Keratinocyte (primary cell): ENCODE measurements at places on chromosomes 5 and 9.
A peak's percentile ranks its signal among the peaks of the same experiment; 100 is the strongest.

DNA sequence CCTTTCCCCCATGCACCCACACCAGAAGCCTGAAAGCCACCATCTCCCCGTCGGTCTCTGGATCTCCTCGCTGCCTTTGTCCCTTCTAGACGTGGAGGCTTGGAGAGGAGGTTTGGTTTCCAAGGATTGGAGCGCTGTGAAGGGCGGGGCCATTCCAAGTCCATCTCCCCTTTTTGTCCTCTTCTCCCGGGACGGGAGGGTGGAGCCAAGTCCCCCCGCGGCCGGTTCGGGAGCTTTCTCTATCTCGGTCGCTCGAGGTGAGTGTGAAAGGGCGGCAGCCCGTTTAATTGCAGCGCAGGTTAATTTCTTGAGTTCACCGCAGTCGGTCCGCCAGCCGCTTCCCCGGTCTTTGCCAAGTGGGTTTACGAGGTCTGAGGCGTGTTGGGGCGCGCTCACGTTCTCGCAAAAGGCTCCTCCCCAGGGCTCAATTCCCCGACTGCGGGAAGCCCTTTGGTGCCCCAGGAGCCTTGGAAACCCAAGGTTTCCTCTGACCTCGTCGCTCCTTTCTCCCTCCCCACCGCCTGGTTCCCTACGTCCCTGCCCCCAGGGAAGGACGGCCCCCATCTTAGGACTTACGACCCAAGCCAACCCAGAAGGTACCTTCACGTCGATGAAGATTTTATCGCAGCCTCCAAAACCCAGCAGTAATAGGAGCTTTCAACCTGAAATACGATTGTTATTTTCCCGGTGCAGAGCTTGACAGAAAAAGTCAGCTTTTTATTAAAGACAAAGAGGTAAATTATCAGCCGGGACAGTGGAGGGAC, 2.8 kb upstream of the ZNF462 start:
- H3K27me3 ChIP-seq: no peaks in the 10 kb centered on the region
- no peaks in the 10 kb centered on the region for H3K36me3 ChIP-seq
- peak overlapping the region; percentile 86 for H3K4me3 ChIP-seq
- H3K4me1 ChIP-seq: peaks cover 14% of the 10 kb centered on the region

DNA sequence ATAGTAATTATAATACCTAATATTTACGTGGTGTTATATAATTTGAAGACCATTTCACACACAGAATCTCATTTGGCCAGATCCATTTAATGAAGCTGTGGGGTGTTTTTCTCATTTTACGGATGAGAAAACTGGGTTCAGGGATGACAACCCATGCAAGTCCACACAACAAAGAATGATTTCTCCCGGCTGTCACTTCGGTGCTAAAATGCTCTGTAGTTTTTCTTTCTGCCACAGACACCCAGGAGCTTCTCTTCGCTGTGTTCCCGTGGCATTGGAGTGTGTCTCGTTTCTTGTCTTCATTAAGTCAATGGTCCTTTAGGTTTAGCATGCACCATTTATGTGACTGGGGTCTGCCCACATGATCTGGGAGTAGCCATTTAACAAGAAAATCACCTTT, 308.5 kb downstream of the ENC1 start:
- H3K27ac ChIP-seq: no peak overlapping the region
- DNase-seq: no peak
- no peak overlapping the region for H3K4me3 ChIP-seq
- H3K36me3 ChIP-seq: no peaks in the 10 kb centered on the region

DNA sequence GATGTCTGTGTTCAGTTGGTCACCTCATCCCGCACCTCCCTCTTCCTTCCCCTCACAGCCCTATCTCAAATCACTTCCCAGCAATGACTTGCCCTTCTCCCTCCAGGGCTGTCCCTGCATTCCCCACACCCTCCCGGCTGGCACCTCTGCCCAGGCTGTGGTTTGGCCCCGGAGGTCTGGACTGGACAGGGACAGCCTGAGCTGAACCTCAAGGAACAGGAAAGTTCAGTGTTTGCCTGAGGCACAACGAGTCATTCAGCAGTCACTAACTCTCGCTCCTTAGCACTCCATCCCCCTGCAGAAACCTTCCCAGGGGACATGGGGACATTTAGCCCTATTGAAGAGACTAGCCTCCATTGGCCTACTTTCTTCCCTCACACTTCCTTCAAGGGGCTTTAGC, 58.3 kb upstream of the MAP3K1 start:
- H3K27me3 ChIP-seq: no peaks in the 10 kb centered on the region
- no peak overlapping the region for H3K27ac ChIP-seq
- peaks cover 4% of the 10 kb centered on the region for H3K4me1 ChIP-seq
- H3K36me3 ChIP-seq: no peaks in the 10 kb centered on the region
- H3K4me3 ChIP-seq: no peak overlapping the region
- DNase-seq: no peak

GRCh38 chr5:115388240-115388639, 91.8 kb upstream of the CCDC112 start:
- no peak overlapping the region for H3K27ac ChIP-seq
- no peaks in the 10 kb centered on the region for H3K27me3 ChIP-seq
- no peaks in the 10 kb centered on the region for H3K4me1 ChIP-seq
- no peaks in the 10 kb centered on the region for H3K36me3 ChIP-seq
